ENCODE measurements at places on chromosomes 11 and 22. TPM values are rescaled to one million over a fixed set of nuclear protein-coding genes. Genes with fewer than 3 reads are reported as not detected.
A peak's percentile ranks its signal among the peaks of the same experiment; 100 is the strongest.

The ENTHD1 gene
- not detected for total RNA-seq

DNA sequence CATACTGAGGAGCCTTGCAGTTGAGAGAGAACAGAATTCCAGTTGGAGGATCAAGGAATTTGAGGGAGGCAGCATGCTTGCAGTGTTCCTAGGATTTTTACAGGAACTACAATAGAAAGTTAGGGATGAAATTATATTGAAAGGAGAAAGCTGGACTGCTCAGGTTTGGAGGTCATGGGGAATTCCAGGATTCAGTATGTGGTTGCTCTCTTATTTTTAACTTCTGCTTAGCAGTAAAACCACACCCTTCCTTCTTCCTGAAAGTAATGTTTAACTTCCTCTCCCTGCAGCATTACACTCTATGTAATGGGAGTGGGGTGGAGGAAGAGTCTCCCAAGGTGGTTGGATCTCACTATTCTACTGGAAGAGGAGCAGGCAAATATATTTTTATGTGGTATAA lies 31.3 kb downstream of the CTNND1 start:
- peaks cover 41% of the 10 kb centered on the region for H3K36me3 ChIP-seq
- no peak overlapping the region for H3K4me3 ChIP-seq
- DNase-seq, result no peak
- peaks cover 15% of the 10 kb centered on the region for H3K4me1 ChIP-seq
- no peaks in the 10 kb centered on the region for H3K27me3 ChIP-seq
- H3K27ac ChIP-seq, result peak overlapping the region; percentile 57

The CCDC116 gene
- total RNA-seq, result 0.36 TPM

DNA sequence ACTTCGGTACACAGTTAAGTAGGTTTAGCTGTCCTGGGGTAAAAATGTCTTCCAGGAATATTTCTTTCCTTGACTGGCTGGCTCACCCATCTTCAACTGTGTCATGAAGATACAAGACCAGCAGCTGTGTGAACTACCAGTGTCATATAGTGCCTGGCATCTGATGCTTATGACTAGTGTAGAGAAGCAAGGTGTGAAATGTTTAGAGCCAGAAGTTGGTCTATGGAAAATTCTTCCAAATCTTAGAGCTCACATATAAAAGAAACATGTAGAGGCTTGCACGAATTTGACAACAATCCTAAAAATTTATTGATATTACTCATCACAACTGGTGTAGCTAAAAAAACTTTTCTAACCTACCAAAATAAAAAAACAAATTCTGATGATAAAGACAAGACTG lies 54.4 kb downstream of the ARL14EP start:
- no peaks in the 10 kb centered on the region for H3K27me3 ChIP-seq
- H3K36me3 ChIP-seq, result no peaks in the 10 kb centered on the region
- peak; percentile 39 for DNase-seq
- no peak overlapping the region for H3K4me3 ChIP-seq
- H3K27ac ChIP-seq, result no peak overlapping the region
- no peaks in the 10 kb centered on the region for H3K4me1 ChIP-seq

DNA sequence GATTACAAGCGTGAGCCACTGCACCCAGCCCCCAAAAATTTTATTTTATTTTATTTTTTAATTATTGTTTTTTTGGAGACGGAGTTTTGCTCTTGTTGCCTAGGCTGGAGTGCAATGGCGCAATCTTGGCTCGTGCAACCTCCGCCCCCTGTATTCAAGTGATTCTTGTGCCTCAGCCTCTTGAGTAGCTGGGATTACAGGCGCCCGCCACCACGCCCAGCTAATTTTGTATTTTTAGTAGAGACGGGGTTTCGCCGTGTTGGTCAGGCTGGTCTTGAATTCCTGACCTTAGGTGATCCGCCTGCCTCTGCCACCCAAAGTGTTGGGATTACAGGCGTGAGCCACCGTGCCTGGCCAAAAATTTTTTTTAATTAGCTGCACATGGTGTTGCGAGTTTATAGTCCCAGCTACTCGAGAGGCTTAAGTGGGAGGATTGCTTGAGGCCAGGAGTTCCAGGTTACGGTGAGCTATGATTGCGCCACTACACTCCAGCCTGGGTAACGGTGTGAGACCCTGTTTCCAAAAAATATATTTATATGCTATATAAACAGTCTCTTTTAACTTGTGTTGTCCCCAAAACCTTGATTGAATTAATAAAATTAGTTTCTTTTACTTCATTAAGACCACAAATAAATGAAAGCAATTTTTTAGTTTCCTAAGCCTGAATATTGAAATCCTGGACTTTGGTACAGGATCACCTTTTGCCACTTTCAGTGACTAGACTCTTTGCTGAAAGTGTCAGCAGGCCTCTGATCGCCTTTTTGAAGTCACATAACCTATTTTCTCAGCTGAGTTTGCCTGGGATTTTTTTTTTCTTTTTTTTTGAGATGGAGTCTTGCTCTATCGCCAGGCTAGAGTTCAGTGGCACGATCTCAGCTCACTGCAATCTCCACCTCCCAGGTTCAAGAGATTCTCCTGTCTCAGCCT lies 16.2 kb downstream of the ATG13 start:
- H3K36me3 ChIP-seq, result peaks cover 22% of the 10 kb centered on the region
- H3K27me3 ChIP-seq, result no peaks in the 10 kb centered on the region
- no peak for DNase-seq
- H3K4me3 ChIP-seq, result no peak overlapping the region

GRCh38 chr22:46178755-46179505 lies 28.6 kb downstream of the PPARA start:
- H3K27ac ChIP-seq, result no peak overlapping the region
- H3K4me3 ChIP-seq, result no peak overlapping the region
- no peak for DNase-seq
- peaks cover 6% of the 10 kb centered on the region for H3K4me1 ChIP-seq
- peaks cover 31% of the 10 kb centered on the region for H3K36me3 ChIP-seq

DNA sequence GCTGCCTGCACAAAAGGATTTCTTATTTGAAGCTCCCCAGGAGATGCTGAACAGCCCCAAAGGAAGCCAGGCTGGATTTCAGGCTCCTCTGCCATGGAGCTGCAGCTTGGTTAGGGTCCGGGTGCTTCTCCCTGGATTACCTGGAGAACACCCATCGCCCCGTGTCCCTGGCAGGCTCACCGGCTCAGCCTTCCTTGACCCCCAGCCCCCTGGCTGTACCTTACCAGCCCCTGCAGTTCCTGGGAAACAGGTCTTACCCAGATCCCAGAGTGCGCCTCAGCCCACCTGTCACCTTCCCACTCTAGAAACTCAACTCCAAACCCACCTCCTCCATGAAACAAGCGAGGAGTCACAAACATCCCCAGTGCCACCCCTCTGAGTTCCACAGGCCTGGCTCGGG lies 45.3 kb upstream of the CD5 start:
- H3K36me3 ChIP-seq, result no peaks in the 10 kb centered on the region
- H3K4me3 ChIP-seq, result no peak overlapping the region
- H3K4me1 ChIP-seq, result peaks cover 6% of the 10 kb centered on the region
- no peak for DNase-seq
- no peak overlapping the region for H3K27ac ChIP-seq

The PDE3B gene
- total RNA-seq, result under 0.01 TPM

DNA sequence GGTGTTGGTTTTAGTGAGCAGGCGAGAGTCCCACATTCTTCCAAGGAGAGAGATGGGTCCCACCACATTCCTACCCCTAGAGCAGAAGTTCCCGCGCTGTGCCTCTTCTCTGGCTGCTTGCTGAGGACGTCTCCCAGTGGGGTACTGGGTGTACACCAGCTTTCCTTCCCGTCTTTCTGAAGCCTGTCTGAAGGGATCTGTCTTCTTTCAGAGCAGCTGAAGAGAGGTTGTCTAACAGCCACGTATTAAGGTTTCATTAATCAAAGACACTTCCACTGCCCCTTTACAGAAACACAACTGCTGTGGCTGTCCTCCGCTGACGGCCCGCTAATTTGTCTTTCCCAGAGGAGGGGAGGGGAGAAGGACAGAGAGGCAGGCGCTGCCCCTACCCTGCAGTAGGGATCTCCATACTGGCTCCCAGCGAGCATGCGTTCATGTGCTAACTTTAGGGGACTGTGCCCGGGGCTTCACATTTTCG lies 56.0 kb downstream of the ZBTB16 start:
- peaks cover 52% of the 10 kb centered on the region for H3K27me3 ChIP-seq
- H3K4me1 ChIP-seq, result no peaks in the 10 kb centered on the region
- DNase-seq, result no peak

GRCh38 chr22:49186762-49187161 lies 640.9 kb downstream of the BRD1 start:
- H3K27ac ChIP-seq, result no peak overlapping the region
- no peak overlapping the region for H3K4me3 ChIP-seq
- no peaks in the 10 kb centered on the region for H3K36me3 ChIP-seq
- no peak for DNase-seq
- H3K27me3 ChIP-seq, result no peaks in the 10 kb centered on the region

The KRTAP5-9 gene
- total RNA-seq, result not detected

- no peak overlapping the region for H3K27ac ChIP-seq
- peaks cover 15% of the 10 kb centered on the region for H3K36me3 ChIP-seq
- H3K27me3 ChIP-seq, result no peaks in the 10 kb centered on the region
- H3K4me3 ChIP-seq, result no peak overlapping the region
Observed at GRCh38 chr11:117333917-117334316, 6.3 kb downstream of the CEP164 start.

GRCh38 chr11:13207270-13207664 lies 70.3 kb upstream of the BMAL1 start:
- no peak for DNase-seq
- no peaks in the 10 kb centered on the region for H3K27me3 ChIP-seq
- peak overlapping the region; percentile 70 for H3K27ac ChIP-seq
- H3K4me3 ChIP-seq, result no peak overlapping the region
- H3K36me3 ChIP-seq, result no peaks in the 10 kb centered on the region
- peaks cover 11% of the 10 kb centered on the region for H3K4me1 ChIP-seq

The XKR3 gene
- total RNA-seq, result not detected

GRCh38 chr11:118415062-118415738 lies 13.8 kb downstream of the ATP5MG start:
- H3K4me1 ChIP-seq, result peaks cover 7% of the 10 kb centered on the region
- H3K4me3 ChIP-seq, result no peak overlapping the region
- no peaks in the 10 kb centered on the region for H3K36me3 ChIP-seq
- H3K27me3 ChIP-seq, result no peaks in the 10 kb centered on the region
- H3K27ac ChIP-seq, result no peak overlapping the region

DNA sequence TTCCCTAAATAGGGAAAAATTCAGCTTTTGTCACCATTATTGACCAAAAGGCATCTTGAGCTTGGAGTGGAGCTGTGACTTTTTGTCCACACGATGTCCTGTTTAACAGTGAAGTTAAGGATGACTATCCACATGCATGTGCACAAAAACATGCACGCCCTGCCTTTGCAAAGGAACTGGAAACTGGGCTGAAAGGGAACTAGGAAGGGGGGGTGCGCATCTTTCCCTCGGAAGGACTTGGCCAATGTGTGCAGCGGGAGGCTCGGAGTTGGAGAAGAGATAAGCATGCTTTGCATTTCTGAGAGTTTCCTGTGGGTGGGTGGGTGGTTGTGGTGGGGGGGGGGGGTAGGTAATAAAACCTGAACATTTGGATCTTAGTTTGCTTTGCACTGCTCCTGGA lies 411 bp upstream of the KIRREL3 start:
- peak overlapping the region; percentile 72 for H3K27ac ChIP-seq
- no peaks in the 10 kb centered on the region for H3K27me3 ChIP-seq
- H3K4me1 ChIP-seq, result peaks cover 36% of the 10 kb centered on the region
- H3K4me3 ChIP-seq, result peak overlapping the region; percentile 79
- no peaks in the 10 kb centered on the region for H3K36me3 ChIP-seq

DNA sequence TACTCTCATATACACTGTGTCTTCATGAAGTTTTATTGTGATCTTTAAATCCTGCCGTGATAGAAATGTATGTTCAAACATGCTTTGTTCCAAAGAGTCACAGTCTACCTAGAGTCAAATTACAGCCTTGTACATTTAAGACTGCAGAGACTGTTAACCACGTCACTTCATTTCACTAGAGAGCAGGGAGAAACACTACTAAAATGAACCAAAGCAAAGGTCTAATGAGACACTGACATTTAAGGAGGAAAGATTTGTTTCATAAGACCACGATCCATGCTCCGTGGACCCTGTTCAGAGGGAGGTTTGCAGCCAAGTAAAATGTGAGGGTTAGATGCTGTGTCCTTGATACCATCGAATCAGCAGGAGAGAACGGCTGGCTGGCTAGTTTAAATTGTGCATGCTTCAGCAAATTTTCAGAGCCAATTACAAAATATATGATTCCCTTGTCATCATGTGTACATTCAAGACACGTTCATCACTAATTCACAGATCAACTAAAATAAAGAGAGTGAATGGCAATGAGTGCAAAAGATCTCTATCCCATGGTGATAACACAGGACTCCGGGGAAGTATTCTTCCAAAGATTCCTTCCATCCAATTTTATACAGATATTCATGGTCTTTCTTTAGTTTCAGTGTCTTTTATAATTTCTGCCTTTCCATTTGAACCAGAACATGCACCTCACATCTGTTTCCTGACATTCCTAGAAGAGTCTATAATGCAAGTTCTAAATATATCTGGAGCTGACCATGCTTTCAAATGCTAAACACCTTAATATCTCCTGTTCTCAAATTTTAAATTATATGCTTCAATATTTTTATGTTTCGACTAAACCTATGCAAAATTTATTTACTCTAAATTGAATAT lies 960.9 kb upstream of the FAT3 start:
- no peak overlapping the region for H3K4me3 ChIP-seq
- no peaks in the 10 kb centered on the region for H3K4me1 ChIP-seq
- H3K36me3 ChIP-seq, result no peaks in the 10 kb centered on the region
- H3K27ac ChIP-seq, result no peak overlapping the region

The PAK1 gene
- 44.2 TPM for total RNA-seq

- H3K27me3 ChIP-seq, result peaks cover 48% of the 10 kb centered on the region
- H3K27ac ChIP-seq, result no peak overlapping the region
- H3K4me3 ChIP-seq, result peak overlapping the region; percentile 63
- no peak for DNase-seq
Observed at GRCh38 chr11:110711448-110711775, 825 bp downstream of the ARHGAP20 start.

- DNase-seq, result no peak
- H3K4me3 ChIP-seq, result no peak overlapping the region
- H3K27me3 ChIP-seq, result peaks cover 13% of the 10 kb centered on the region
- no peaks in the 10 kb centered on the region for H3K4me1 ChIP-seq
- no peak overlapping the region for H3K27ac ChIP-seq
Observed at GRCh38 chr11:129352676-129353075, 23.0 kb upstream of the BARX2 start.

- H3K4me3 ChIP-seq, result no peak overlapping the region
- no peak overlapping the region for H3K27ac ChIP-seq
- no peak for DNase-seq
Observed at GRCh38 chr11:122229078-122229477, 113.1 kb upstream of the BLID start.

The TBX1 gene
- not detected for total RNA-seq
